ENCODE measurements at places on chromosomes 1 and 21.

DNA sequence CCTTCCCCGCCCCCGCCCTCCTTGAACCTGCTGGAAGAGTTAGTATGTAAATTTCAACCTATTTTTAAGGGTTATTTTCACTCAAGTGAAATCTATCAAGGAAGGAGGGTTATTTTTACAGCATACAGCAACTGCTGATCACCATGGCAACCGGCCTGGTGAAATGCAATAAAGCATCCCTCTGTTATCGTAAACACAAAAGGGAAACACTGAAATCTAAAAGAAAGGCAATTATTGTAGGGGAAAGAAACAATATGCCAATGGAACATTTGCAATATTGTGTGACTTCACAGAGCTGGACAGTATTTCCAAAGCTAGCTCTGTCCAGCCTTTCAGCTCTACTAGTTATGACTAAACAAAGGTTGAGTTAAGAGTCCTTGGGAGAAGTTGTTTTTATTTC, 588.3 kb upstream of the PBX1 start:
- DNase-seq = no peak

DNA sequence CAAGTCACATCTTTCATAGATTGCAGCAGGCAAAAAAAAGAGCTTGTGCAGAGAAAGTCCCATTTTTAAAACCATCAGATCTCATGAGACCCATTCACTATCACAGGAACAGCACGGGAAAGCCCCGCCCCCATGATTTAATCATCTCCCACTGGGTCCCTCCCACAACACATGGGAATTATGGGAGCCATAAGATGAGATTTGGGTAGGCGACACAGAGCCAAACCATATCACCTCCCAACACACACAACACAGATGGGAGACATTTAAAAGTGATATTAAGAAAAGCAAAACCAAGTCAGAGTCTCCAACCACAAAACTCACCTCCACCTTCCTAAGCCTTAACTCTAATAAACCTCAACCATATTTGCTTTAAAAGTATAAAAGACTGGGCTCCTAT, 61.5 kb upstream of the TIAM1 start:
- no peak for DNase-seq

DNA sequence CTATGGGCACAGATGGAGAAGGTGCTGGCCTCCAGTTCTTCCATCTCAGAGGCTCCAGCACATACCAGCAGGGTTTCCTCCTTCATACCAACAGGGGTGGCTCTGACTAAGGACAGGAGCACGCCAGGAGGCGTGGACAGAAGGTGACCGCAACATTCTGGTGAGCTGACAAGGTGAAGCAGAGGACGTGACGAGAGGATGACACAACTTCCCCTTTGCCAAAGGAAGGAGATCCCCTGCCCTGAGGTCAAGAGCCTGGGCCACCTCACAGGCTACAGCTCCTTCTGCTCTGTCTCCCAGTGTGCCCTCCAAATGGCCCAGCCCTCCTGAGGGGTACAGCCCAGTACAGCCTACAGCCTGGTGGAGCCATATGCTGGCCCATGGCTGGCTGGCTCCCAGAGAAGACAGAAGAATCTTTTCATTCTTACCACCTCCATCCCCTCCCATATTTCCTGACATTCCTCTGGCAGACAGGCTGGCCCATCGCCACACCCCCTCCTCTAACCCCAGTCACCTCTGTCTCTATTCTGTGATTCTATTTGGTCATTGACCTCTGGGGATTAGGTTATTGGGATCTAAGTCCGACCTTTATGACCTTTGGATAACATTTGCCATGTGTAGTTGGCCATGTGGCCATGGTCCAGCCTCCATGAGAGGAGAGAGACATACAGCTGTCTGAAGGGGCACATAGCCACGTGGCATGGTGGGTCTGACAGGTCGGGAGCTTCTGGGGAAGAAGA, 5.1 kb upstream of the LAMB3 start:
- DNase-seq = no peak

GRCh38 chr1:237133921-237134320, 91.9 kb downstream of the RYR2 start:
- DNase-seq = no peak

DNA sequence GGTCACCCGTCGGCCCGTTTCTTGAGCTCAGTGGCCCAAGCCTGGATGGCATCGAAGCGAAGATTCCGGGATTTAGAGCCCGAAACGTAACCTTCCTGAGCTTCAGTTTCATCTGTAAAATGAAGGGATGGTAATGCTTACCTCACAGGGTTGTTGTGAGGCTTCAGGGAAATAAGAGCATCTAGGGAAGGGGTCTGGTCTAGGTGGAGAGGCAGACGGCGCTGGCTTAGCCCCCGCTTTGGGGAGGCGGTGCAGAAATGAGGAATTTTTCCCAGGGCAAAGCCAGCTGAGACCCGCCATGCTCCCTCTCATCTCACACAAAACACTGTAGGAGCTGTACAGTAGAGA, 717 bp upstream of the MYCL start:
- no peak for DNase-seq

GRCh38 chr1:26536521-26536920, 7.0 kb downstream of the RPS6KA1 start:
- DNase-seq = no peak

DNA sequence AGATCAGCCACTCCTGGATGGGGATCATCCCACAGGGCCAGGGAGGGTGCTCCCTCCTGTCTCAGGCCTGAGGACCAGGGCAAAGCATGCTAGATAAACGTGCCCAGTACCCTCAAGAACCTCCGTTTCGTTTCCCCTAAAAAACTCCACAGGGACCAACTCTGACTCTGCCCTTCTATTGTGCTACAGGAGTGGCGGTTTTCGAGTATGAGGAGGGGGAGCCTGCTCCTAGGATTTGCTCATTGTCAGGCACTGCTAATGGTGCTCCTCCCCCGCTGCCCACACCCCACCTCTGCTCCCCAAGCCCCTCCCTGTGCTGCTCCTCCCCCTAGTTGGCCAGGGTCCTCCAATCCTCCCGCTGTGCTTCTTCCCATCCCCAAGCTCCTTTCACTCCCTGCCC, 32.0 kb downstream of the PGBD5 start:
- no peak for DNase-seq

DNA sequence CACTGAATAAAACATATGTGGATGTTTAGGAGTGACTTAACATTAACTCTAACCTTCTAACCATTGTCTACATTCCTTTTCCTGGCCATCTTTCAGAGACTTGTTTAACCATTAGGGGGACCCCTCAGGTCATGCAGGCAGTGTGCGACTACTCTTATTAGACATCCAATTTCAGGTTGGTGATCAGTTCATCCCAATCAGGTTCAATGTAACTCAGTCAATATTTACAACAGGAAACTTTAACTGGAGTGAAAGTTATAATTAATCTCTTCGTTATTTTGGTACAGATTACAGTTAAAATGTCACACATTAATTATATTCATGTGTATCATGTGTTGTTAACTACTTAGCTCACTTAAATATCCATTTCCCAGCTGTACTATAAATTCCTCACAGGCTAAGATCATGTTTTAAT, 68.8 kb upstream of the RGS1 start:
- no peak for DNase-seq

- no peak for DNase-seq
These were observed 61.2 kb downstream of the CCDC30 start for GRCh38 chr1:42524330-42524729.

- no peak for DNase-seq
These were observed 211.9 kb upstream of the EDN2 start for GRCh38 chr1:41696381-41696780.

DNA sequence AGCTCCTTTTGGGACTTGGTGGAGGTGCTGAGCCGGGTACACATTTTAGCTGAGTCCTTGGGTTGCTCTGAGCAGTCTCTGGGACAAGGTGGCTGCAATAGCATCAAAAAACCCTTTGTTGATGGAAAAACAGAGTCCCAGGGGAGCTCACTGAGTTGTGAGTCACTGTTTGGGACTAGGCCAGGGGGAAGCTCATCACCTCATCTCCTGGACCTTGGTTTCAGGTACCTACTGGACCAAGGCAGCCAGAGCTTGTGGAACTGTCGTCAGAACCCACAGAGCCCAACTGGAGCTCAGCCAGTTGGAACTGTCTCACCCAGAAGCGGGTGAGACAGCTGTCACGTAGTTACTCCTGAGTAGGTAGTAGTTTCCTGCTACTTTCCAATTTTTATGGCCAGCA, 146.7 kb downstream of the HLX start:
- no peak for DNase-seq

DNA sequence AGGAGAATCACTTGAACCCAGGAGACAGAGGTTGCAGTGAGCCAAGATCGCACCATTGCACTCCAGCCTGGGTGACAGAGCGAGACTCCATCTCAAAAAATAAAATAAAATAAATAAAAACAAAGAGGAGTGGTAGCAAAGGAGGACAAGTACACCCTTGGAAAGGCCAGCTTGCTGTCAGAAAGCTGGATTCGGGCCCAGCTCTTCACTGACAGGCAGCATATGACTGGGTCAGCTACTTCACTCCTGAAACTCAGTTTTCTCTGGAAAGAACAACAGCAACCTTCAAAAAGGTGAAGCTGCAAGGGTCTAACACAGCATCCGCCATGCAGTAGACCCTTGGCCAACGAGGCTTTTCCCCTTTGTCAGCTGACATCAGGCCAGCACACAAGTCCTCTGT, 156.0 kb upstream of the TIAM1 start:
- DNase-seq = no peak

GRCh38 chr21:38293765-38294164, 37.0 kb downstream of the KCNJ15 start:
- DNase-seq = no peak

DNA sequence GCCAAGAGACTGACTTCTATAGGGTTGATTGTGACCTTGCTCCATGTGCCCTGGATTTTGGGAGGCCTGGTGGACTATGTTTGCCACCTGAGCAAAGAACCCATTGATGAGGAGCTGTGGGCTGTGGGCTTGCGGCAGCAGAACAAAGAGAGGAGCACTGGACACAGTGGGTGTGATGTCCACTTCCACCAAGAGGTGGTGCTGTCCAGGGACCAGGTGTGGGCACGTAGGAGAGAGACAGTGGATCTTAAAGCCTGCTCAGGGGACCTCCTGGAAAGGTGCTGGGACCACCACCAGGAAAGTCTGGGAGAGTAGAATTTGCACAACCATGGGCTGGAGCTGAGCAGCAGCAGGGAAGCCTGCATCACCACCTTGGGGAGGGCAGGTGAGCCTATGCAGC, 106.7 kb upstream of the ETS2 start:
- no peak for DNase-seq

DNA sequence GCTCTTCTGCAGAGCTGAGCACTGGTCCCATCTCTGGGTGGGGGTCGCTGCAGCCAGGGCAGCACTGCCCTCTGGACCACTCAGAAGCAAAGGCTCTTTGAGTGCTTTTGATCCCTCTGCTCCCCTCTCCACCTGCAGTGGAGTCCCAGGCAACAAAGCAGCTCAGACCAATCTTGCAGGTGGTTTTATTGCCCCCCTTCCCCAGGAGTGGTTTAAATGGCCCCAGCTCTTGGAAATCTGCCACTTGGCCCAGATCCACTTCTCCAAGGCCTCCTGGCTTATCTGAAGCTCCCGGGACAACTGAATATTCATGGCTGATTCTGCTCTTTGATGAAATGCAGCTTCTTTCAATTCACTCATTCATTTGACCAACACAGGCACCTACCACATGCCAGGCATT, 2.7 kb downstream of the STUM start:
- no peak for DNase-seq

- DNase-seq = no peak
These were observed 11.9 kb downstream of the MTHFR start for GRCh38 chr1:11793819-11794218.

DNA sequence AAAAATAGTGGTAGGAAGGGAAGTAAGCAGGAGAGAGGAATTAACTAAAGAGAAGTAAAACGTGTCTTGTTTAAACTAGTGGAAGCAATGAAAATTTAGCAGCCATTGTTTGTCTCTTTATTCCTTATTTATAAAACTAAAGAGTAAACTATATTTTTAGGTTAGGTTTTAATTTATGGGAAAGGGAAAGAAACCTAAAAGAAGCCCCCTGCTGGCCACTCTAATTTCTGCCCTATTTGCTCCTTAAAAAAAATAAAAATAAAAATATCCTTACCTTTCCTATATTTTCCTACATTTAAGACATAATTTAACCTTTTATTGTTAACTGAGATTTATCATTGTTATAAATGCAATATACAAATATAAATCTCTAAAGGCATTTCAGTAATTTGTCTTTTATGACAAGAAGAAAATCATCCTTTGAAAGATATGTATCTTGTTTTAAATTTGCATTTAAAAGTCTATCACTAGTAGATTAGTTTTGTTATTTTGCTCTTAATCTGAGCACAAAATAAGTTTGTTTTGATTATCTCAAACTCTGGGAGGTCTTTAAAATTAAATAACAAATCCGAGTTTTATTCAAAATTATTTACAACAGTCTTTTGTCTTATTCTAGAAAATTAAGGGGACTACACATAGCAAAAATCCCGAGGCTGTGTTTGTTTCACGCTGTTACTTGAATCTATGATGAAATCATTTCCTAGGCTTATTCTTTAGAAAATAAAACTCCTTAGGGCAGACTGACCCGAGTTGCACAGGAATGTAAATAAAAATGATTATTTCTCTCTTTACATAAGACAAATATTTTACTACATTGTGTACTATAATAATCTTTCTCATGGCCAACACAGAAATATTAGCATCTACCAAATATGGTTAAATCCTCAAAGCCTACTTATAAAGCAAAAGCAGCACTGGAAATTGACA, 201.7 kb downstream of the NRIP1 start:
- no peak for DNase-seq

DNA sequence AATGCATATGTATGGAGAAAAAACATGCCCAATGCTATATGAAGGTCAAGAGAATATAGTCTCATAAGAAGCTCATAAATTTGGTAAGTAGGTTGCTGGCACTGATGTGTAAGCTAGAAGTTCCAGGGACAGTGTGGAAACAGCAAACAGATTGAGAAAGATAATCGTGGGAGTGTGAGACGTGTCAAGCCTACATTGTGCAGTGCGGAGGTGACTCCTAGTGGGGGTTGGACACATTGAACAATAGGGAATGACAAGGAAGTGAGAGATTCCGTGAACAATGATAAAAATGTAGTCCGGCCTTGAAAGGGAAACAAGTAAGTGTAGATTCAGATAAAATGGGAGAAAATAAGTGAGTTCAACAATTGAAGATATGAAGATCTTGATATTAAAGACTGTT, 788.4 kb upstream of the PRMT6 start:
- no peak for DNase-seq

GRCh38 chr1:226397011-226397926, 10.6 kb downstream of the PARP1 start:
- DNase-seq = no peak

DNA sequence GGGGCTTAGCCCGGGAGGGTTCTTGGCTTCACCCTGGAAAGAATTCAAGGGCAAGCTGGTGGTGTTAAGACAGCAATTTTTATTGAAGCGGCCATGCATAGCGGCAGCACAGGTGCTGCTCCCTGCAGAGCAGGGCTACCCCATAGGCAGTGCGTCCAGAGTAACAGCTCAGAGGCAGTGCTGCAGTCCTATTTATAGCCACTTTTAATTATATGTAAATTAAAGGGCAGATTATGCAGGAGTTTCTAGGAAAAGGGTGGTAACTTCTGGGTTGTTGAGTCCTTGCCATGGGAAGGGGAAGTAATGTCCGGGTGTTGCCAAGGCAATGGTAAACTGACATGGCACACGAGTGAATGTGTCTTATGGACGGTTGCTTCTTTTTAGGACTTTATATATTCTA, 57.0 kb downstream of the VPS26C start:
- DNase-seq = no peak
